ENCODE measurements at places on chromosomes 4 and X. TPM values are rescaled to one million over a fixed set of nuclear protein-coding genes. Genes with fewer than 3 reads are reported as not detected.

GRCh38 chr4:77001907-77002306 lies 52.4 kb downstream of the SEPTIN11 start:
- no peak for DNase-seq

DNA sequence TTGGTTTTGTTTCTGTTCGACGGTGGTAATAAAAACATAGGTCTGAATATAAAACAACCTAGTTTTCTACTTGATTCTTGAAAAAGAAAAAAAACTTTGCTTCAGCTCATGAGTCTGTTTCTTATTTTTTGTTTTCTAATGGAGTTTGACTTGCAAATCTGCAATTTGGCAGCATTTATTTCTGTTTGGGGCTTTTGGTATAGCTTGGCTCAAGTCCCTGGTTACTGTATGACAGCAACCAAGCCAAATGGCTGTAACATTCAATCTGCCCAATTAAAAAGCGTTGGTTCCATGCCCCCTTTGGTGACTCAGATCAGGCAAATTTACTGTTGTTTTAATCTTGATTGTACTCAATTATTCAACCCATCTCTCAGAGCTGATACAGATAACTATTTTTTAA lies 263.4 kb downstream of the GRIA3 start:
- no peak for DNase-seq

GRCh38 chr4:120837656-120838055 lies 84.9 kb downstream of the PRDM5 start:
- DNase-seq = no peak

DNA sequence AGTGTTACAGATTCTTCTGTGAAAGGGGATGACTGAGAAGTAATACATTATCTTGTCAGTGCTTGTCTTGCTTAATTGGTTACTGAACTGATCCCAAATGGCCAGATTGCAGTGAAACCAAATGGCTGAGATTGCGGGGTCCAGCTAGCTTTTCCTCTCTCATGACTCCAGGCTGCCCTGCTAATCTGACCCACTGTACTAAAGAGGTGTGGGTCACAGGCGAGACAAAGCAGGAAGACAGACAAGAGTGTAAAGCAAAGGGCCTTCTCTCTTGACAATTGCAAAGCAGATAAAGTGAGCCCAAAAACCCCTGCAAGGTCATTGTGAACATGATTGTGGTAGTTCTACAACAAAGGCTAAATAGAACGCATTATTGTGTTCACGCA lies 2.1 kb downstream of the TMEM150C start:
- no peak for DNase-seq

- DNase-seq = no peak
Measured at GRCh38 chr4:85151371-85151770, 184.9 kb upstream of the WDFY3 start.

DNA sequence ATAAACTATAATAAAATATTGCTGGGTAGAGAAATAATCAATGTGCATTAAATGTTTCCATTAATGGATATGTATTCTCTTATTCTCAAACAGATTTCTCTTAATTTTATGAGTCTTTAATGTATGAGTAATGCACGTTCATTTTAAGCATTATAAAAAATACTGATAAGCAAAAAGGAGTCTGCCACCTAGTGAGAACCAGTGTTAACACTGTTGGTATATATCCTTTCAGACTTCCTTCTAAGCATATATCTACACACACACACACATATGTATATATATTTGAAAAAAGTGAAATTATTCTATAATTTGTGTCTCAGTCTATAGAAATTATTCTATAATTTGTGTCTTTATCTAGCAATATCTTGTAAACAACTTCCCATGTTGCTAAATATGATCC lies 49.9 kb upstream of the MTMR1 start:
- DNase-seq = no peak

DNA sequence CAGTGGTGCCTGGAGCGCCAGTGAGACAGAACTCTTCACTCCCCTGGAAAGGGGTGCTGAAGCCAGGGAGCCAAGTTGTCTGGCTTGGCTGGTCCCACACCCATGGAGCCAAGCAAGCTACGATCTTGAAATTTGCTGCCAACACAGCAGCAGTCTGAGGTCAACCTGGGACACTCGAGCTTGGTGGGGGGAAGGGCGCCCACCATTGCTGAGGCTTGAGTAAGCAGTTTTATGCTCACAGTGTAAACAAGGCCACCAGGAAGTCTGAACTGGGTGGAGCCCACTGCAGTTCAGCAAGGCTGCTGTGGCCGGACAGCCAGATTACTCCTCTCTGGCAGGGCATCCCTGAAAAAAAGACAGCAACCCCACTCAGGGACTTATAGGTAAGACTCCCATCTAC lies 149.5 kb downstream of the EDA2R start:
- DNase-seq = no peak

ASB5 gene
- not detected for total RNA-seq

BTK gene
- 0.25 TPM for total RNA-seq

MAGEA11 gene
- total RNA-seq = not detected

CYP2U1 gene
- total RNA-seq = 0.80 TPM
